ENCODE measurements at places on chromosomes 11 and 22. TPM values are rescaled to one million over a fixed set of nuclear protein-coding genes. Genes with fewer than 3 reads are reported as not detected.
A peak's percentile ranks its signal among the peaks of the same experiment; 100 is the strongest.

GRCh38 chr11:111388420-111388819 is 9.3 kb upstream of the POU2AF1 start:
- H3K27ac ChIP-seq: no peak overlapping the region
- no peak overlapping the region for H3K4me3 ChIP-seq
- no peak for DNase-seq
- no peaks in the 10 kb centered on the region for H3K27me3 ChIP-seq
- H3K4me1 ChIP-seq: no peaks in the 10 kb centered on the region

Gene SNX19
- total RNA-seq: 24.3 TPM

Gene PHLDB1
- 70.4 TPM for total RNA-seq

GRCh38 chr11:67450796-67451657 is 1.5 kb downstream of the GPR152 start:
- H3K27ac ChIP-seq: 0 out of 2 replicates have a peak overlapping the region, but pooled peaks have one; percentile 14
- H3K36me3 ChIP-seq: no peaks in the 10 kb centered on the region
- DNase-seq: no peak
- peaks cover 7% of the 10 kb centered on the region for H3K27me3 ChIP-seq
- H3K4me3 ChIP-seq: no peak overlapping the region

Gene MS4A6A
- total RNA-seq: 0.16 TPM

DNA sequence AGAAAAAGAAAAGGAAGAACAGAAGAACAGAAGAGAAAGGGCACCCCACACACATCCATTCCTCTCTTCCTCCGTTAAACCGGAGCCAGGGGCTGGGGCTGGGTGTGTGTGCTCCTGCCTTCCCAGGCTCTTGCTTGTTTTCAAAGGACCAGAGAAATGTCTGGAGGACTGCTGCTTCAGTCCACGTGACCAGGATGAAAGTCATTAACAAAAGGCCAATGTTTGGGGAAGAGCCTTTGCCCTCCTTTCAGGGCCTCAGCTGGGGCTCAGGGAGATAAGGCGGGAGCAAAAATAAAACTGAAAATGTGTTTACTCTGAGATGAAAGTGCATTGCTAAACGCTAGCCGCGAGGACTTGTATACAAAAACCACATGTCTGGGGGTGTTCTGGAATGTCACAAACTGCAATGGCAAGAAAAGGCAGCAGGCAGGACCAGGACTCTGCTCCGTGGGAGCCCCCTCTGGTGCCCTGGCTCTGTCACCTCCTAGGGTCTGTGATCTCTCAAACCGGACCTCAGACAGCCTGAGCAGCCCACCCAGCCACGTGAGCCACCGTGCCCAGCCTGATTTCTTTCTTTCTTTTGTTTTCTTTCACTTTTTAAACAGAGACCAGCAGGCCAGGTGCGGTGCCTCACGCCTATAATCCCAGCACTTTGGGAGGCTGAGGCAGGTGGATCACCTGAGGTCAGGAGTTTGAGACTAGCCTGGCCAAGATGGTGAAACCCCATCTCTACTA is 31.6 kb upstream of the MYH9 start:
- no peaks in the 10 kb centered on the region for H3K36me3 ChIP-seq
- no peak for DNase-seq
- H3K27me3 ChIP-seq: no peaks in the 10 kb centered on the region
- H3K4me1 ChIP-seq: peaks cover 10% of the 10 kb centered on the region

Gene APOBEC3B
- 4.0 TPM for total RNA-seq

Gene ADM2
- 10.9 TPM for total RNA-seq

Gene PVALB
- 4.5 TPM for total RNA-seq

Gene P2RY6
- 0.16 TPM for total RNA-seq

Gene SMIM38
- total RNA-seq: 0.39 TPM

Gene JHY
- total RNA-seq: 1.4 TPM

Gene ST14
- total RNA-seq: 33.9 TPM

GRCh38 chr11:93080146-93080759 is 110.8 kb downstream of the MTNR1B start:
- peaks cover 5% of the 10 kb centered on the region for H3K27me3 ChIP-seq
- H3K4me3 ChIP-seq: no peak overlapping the region
- H3K4me1 ChIP-seq: peaks cover 22% of the 10 kb centered on the region
- no peak overlapping the region for H3K27ac ChIP-seq
- no peaks in the 10 kb centered on the region for H3K36me3 ChIP-seq

Gene KIAA1671
- total RNA-seq: 24.0 TPM

DNA sequence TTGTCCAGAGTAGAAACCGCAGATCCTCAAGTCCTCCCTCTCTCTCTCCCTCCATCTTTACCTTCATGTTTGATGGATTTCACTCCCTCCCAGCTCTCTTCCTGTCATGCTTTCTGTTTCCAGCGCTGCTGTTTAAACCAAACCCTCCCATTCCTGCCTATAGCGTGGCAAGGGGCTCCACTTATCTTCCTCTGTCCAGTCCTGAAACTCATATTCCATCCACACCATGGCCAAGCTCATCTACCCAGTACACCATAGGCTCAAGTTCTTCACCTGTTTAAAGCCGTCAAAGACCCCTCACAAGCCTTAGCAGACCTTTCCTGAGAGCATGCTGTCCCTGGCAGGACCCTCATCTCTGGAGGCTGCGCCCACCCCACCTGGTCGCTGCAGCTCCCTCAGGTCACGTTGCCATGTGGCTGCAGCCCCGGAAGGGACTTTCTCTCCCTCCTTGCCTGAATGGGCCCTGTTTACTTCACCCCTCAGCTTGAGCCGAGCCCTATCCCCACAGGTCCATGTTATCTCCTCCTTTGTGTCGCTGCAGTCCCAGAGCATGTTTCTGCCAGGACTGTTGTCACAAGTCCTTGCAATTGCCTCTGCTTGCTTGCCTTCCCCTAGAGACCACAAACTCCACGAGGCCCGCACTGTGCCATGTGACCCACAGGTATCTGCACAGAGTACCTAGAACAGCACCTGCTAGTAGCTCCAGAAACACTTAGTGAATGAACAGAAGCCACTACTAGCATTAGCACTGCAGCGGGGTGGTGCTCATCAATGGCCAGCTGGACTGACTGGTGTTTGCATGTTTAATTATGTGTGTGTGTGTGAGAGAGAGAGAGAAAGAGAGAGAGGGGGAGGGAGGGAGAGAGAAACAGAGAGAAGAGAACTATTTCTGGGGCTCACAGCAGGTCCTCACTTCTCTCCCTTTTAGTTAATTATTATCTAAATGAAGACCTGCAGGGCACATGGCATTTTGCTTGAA is 149.4 kb upstream of the SNX19 start:
- H3K27ac ChIP-seq: no peak overlapping the region
- H3K4me3 ChIP-seq: no peak overlapping the region
- H3K27me3 ChIP-seq: 0 out of 2 replicates have a peak, but pooled peaks cover 3% of the 10 kb centered on the region

GRCh38 chr11:132670921-132671675 is 861.2 kb downstream of the OPCML start:
- H3K4me3 ChIP-seq: no peak overlapping the region
- H3K27me3 ChIP-seq: no peaks in the 10 kb centered on the region
- H3K36me3 ChIP-seq: no peaks in the 10 kb centered on the region
- peaks cover 5% of the 10 kb centered on the region for H3K4me1 ChIP-seq
- no peak for DNase-seq

Gene ACRV1
- total RNA-seq: not detected

DNA sequence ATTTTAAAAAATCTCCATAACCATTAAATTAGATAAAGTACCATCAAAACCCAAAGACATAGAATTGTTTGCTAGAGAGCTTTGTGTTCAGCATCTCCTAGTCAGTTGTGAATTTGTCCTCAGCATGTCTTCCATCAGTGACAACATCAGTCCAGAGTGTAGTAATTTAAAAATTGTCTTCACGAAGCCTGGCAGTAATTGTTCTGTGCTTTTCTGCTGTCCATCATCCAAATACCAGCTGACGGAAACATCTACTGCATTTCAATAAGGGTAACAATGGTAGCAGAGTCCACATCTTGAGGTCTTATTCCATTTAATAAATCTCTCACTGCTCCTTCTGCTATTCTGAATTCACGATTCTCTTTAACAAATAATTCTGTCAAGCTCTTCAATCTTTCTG is 121.5 kb downstream of the ATXN10 start:
- no peak overlapping the region for H3K4me3 ChIP-seq
- peaks cover 56% of the 10 kb centered on the region for H3K36me3 ChIP-seq
- peaks cover 7% of the 10 kb centered on the region for H3K27me3 ChIP-seq
- no peak for DNase-seq
- no peak overlapping the region for H3K27ac ChIP-seq

Gene ARHGAP42
- 32.5 TPM for total RNA-seq

GRCh38 chr11:65316227-65317024 is 1.8 kb downstream of the CDC42EP2 start:
- DNase-seq: no peak
- H3K4me3 ChIP-seq: peak overlapping the region; percentile 71
- H3K36me3 ChIP-seq: peaks cover 5% of the 10 kb centered on the region
- peaks cover 29% of the 10 kb centered on the region for H3K27me3 ChIP-seq

DNA sequence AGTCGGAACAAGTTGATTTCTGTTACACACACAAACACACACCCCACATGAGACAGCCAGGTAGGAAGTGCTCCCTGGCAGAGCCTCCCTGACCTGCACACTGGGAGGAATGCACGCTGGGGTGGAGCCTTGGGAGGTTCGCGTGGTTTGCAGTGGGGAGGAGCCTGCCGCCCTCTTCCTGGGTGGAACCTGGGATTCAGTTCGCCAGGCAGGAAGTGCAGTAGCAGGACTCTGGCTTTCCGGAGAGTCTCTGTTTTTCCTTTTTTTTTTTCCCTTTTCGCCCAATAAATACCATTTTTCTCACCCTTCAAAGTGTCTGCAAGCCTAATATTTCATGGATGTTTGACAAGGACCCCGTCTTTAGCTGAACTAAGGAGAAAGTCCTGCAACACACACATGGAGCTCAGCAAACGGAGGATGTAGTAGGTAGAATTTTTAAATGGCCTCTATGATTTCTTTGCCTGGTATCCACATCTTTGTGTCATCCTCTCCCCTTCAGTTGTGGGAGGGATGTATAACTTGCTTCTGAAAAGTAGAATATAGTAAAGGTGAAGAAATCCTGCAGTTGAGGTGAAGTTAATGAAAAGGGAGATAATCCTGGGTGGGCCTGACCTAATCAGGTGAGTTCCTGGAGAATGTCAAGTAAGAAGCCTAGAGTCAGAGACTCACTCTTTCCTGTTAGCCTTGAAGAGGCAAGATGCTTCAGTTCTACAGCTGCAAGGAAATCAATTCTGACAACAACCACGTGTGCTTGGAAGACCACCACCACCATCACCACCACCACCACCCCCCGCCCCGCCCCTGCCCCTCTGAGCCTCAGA is 72.9 kb downstream of the PIWIL4 start:
- no peak overlapping the region for H3K4me3 ChIP-seq
- DNase-seq: no peak
- H3K27ac ChIP-seq: no peak overlapping the region
- no peaks in the 10 kb centered on the region for H3K27me3 ChIP-seq
- H3K4me1 ChIP-seq: peaks cover 72% of the 10 kb centered on the region

Gene COPB1
- total RNA-seq: 67.9 TPM

GRCh38 chr11:15837901-15838489 is 518.4 kb downstream of the SOX6 start:
- H3K4me1 ChIP-seq: peaks cover 12% of the 10 kb centered on the region
- H3K27me3 ChIP-seq: no peaks in the 10 kb centered on the region
- no peak overlapping the region for H3K27ac ChIP-seq
- no peaks in the 10 kb centered on the region for H3K36me3 ChIP-seq
- DNase-seq: no peak

DNA sequence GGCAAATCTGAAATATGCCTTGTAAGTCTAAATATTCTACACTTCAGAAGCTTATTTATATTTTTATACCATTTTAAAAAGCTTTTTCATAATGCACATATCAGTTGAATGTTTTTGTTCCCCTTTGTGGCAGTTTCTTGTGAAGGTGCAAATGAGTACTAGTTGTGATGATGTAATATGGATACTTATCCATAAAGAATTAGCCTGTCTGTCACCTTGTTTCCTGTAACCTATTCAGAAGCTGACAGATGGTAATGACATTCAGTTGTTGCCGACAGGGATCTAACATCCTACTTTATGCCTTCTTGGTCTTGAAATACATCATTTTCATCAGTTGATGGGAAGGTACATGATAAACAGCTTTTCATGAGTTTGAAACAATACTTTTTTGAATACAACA is 2.9 kb downstream of the QSER1 start:
- peaks cover 61% of the 10 kb centered on the region for H3K4me1 ChIP-seq
- H3K4me3 ChIP-seq: peak overlapping the region; percentile 89
- peak overlapping the region; percentile 73 for H3K27ac ChIP-seq
- DNase-seq: no peak
- peaks cover 24% of the 10 kb centered on the region for H3K36me3 ChIP-seq

Gene HORMAD2
- not detected for total RNA-seq

- H3K27me3 ChIP-seq: no peaks in the 10 kb centered on the region
- peaks cover 30% of the 10 kb centered on the region for H3K36me3 ChIP-seq
- H3K27ac ChIP-seq: no peak overlapping the region
- no peak overlapping the region for H3K4me3 ChIP-seq
- H3K4me1 ChIP-seq: 0 out of 2 replicates have a peak, but pooled peaks cover 4% of the 10 kb centered on the region
Measured at GRCh38 chr22:46688949-46689348, 49.1 kb downstream of the CERK start.

DNA sequence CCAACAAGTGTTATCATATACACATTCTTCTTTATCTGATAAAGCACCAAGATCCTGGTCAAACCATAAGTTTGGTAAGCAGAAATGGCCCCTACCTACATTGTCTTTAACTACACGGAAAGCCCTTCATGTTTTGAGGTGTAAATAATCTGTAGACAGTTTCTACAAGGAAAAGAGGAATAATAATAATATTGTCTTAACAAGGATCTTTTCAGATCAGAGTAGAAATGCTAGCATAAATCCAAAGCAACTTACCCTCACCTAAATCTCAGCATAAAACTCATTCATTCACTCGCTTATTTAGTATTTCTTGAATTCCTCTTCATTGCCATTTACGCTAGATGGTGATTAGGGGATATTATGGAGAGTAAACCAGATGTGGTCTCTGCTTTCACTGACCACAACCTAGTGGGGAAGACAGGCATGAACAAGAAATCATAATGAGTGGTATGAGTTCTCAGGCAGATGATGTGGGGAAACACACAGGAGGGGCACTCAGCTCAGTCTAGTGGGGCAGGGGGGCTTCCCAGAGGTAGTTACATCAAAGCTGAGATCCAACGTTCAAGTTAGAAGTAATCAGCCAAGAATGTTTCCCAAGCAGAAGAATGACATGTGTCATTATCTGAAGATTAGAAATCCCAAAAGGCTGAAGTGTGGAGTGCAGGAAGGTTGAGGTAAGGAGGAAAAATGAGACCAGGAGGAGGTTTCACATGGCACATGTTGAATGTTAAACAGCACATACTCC is 65.4 kb upstream of the ZC3H12C start:
- DNase-seq: no peak
- no peaks in the 10 kb centered on the region for H3K27me3 ChIP-seq
- H3K4me1 ChIP-seq: peaks cover 3% of the 10 kb centered on the region
- no peaks in the 10 kb centered on the region for H3K36me3 ChIP-seq
- no peak overlapping the region for H3K27ac ChIP-seq

DNA sequence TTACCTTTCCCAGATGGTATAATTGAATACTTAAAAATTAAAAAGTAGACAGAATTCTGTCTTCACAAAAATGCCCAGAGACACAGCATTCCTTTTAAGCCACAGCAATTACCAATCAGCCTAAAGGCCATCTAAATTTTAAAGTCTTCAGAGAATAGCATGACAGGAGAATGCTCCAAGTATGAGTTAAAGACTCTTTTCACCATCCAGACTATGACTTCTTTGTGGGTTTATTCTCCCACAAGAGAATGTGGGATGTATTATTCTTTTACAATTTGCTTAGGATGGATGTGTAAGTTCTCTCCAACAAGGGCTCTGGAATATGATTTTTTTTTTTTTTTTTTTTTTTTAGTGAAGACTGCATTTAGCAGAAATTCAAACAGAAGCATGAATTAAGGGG is 249.9 kb downstream of the TTC28 start:
- no peak overlapping the region for H3K4me3 ChIP-seq
- no peaks in the 10 kb centered on the region for H3K36me3 ChIP-seq
- DNase-seq: no peak
- H3K4me1 ChIP-seq: peaks cover 19% of the 10 kb centered on the region
- no peaks in the 10 kb centered on the region for H3K27me3 ChIP-seq

- no peaks in the 10 kb centered on the region for H3K36me3 ChIP-seq
- no peak overlapping the region for H3K27ac ChIP-seq
- DNase-seq: peak; percentile 43
- H3K27me3 ChIP-seq: peaks cover 16% of the 10 kb centered on the region
Measured at GRCh38 chr22:50260801-50261614, 475 bp downstream of the MAPK12 start.

Gene OR52N2
- 0.25 TPM for total RNA-seq
